ENCODE measurements at places on chromosomes 16 and 17.

DNA sequence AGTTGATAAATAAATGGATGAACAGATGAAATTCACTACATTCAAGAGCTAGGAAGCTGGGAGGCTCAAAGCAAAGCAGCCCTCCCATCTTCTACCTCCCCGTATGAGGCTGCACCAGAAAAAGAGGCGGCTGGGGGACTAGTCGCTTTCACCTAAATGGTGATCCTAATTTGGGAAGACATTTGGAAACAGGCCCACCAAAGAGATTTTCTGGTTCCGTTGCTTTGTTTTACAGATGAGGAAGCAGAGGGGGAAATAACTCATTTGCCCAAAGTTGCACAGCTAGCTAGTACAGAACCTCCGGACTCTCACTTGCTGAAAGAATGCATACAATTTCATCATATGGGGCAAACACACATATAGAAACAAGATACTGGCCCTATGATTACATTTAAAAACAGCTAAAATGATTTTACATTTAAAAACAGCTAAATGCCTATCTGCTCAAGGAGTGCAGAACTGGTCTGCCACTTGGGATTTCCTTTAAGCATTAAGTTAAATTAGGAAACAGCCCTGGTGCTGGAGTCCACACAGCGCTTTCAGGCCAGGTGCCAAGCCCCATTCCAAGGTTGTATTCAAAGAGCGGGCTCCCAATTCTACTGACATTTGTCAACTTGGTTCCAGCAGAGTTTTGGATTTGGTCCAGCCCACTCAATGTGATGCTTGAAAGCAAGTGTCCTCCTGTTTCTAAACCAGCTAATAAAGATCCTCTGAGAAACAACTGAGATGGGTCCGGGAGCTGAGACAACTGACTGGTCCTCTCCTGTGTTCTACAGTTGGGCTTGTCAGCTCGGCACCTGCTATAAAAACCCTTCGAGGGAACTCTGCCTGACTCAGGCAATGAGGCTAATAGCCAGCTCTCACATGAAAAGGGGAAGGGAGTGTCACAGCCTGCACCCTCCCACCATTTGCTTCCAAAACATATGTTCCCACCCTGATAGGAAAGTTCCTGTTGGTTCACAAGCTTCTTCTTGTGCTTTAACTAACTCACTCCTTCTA is 11.7 kb downstream of the ERN1 start:
- no peak for DNase-seq

DNA sequence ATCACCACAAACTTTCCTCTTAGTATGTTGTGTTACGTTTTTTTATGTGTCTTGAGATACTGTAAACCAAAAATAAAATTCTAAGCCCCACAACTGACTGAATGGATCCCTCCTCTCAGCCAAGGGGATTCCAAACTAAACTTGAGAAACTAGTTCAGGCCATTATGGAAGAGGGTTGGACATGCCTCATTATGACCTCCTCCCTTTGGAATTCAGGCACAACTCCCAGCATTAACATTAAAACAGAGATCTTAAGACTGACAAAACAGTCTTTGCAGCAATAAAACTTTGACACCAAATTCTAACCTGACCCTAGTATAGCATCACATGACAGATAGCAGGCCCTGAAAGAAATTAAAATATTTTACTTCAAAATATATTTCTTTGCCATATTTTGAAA is 51.1 kb upstream of the SLC47A1 start:
- DNase-seq: no peak

GRCh38 chr16:68360956-68361355 is 50.1 kb downstream of the PRMT7 start:
- no peak for DNase-seq

GRCh38 chr16:10098991-10099390 is 83.2 kb downstream of the GRIN2A start:
- DNase-seq: no peak

- no peak for DNase-seq
These were observed 21.5 kb upstream of the SRSF1 start for GRCh38 chr17:58028578-58028977.
